ENCODE measurements at places on chromosomes 3 and 15.

DNA sequence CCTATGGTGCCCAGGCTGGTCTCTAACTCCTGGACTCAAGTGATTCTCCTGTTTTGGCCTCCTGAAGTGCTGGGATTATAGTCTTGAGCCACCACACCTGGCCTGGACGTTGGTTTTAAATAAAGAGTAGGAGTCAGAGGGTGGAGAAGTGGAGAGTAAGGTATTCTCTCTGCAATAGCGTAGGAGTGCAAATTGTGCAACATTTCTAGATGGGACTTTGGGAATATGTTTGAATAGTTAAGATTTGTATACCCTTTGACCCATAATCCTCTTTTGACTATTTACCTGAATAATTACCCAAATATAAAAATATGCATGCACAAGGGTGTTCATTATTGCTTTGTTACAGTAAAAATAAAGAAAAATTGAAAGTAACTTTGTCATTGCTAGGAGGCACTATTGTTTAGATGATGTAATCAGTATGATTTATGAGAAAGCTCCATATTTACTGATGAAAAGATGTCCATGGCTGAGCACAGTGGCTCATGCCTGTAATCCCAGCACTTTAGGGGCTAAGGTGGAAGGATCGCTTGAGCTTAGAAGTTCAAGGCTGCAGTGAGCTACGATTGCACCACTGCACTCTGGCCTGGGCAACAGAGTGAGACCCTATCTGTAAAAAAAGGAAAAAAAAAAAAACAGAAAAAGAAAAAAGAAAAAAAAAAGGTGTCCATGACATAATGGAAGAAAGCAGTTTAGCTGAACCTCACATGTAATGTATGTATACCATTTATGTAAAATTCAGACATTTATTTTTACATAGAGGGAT, 15.1 kb upstream of the XYLB start:
- DNase-seq = no peak

- no peak for DNase-seq
Measured at GRCh38 chr3:99777708-99778107, 40.0 kb upstream of the CMSS1 start.

GRCh38 chr3:171781711-171782127, 28.6 kb downstream of the PLD1 start:
- DNase-seq = no peak

GRCh38 chr3:149316437-149316836, 17.0 kb downstream of the TM4SF18 start:
- DNase-seq = no peak

GRCh38 chr3:197466586-197467399, 89.0 kb downstream of the BDH1 start:
- DNase-seq = no peak

DNA sequence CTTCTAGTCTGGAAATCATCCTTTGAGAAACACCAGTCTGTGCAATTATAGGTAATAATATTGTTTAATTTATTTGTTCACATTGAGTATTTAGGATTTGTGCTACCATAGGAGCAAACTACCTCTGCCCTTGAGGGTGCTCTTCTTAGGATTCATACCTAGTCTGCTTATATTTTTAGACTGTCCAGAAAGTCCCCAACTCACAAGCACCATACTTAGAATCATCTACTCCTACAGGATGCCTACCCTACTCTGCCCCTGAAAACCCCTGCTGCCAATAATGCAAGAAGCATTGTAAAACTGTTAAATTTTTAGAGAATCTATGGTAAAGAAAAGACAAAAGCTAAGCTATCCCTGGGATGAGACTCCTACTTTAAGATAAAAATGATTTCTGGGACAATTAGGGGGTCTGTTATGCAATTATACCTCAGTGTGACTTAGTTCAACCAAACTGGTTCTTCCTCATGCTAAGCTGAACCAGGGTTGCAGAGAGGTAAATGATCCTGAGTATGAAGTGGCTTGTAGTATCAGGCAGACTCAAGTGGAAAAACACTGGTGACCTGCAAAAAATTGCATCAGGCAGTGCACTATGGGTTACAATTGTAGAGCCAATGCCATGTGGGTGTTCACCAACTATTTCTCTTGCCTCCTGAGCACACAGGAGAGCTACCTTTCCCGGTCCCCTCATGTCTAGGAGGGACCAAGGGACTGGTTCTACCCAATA, 133.3 kb downstream of the TNIK start:
- DNase-seq = no peak

All from activated CD4-positive, alpha-beta T cell treated with anti-CD3 and anti-CD28 coated beads, Interleukin-2, amount 50 U/mL, for 4 hours (primary cell).